Lower leg skin (tissue), 4 donors: ENCODE measurements at places on chromosomes 5 and 9.

- DNase-seq: no peak
Measured at GRCh38 chr5:106574820-106575219, 1095.9 kb downstream of the EFNA5 start.

DNA sequence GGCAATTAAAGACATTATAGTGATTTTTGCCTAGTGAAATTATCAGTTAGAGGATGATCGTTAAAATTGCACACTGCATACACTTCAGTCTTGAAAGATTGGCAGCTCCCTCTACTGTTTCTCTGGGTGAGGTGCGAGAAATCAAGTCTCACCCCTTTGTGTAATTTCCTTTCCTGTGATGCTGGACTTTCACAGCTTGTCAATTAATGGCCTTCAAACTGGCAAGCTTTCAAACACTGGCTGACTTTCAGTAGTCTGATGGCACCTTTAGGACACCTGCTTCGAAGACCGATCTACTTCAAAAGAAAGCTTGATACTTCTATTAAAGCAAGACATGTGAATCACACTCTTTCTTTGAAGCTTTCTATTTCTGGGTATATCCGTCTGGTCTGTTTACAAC, 706.7 kb upstream of the PTPRD start:
- DNase-seq: no peak

DNA sequence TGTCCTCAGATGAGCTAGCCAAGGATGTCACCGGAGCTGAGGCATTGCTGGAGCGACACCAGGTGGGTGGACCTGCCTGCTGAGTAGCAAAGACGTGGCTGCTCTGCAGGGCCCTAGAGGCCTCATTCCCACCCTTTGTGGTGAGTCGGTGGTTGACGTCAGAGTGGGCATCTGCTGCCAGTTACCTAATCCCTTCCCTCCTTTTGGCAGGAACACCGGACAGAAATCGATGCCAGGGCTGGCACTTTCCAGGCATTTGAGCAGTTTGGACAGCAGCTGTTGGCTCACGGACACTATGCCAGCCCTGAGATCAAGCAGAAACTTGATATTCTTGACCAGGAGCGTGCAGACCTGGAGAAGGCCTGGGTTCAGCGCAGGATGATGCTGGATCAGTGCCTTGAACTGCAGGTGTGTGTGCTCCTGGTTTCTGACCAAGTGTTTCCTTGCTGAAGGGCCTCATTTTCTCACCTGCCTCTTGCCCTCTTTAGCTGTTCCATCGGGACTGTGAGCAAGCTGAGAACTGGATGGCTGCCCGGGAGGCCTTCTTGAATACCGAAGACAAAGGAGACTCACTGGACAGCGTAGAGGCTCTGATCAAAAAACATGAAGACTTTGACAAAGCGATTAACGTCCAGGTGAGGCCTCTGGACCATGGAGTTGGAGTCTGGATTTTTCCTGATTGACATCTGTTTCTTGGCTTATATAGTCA, 48.9 kb downstream of the DYNC2I2 start:
- DNase-seq: no peak

DNA sequence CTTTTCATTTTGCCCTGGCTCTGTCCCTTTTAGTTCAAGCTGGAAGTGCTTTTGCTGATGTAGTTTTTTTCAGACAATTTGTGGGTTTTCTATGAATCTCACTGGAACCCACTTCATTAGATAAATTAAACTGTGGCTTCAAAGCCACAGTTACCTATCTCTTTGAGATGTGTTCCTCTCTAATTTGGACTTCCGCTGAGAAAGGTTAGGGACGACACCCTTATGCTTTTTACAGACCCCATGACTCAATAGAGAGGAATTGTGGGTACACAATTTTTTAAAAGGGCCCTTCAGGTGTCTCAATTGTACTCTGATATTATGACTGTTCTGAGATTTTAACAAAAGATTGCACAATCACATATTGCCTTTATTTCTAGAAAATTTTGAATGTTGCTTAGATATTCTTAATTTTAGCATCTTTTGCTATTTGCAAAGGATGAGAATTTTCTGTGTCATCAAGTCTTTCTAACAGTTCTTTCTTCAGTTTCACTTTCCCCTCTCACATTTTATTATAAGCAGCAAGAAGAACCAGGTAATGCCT, 110.6 kb downstream of the GADD45G start:
- DNase-seq: no peak

DNA sequence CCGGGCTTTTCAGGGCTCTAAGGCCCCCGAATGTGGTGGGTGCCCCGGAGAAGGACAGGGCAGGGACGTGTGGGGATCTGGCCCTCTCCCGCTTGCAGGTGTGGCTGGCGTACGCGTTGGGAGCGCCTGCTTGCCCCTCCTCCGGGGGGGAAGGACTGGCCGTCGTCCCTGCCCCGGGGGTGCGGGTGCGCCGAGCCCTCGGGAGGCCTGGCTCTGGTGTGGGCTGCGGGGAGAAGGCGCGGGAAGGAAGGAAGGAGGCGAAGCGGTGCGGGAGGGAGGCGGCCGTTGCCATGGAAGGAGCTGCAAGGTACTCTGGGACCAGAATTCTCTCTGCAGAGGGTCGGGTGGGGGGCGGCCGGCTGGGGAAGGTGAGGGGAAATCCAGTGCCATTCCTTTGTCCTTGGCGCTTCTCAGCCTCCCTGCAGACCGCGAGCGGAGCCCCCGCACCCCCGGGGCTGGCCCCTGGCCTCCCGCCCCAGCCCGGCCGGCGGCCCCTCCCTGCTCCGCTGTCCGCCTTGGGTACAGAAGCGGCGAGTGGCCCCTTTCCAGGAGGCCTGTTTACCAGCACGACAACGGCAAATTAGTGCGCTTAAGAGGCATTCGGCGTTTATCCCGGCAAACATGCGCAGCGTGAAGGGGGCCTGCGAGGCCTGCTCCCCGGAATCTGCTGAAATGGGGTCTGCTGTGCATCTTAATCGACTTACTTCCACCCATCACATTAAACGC, 67.1 kb upstream of the UNC5A start:
- DNase-seq: peak; percentile 64
